ENCODE measurements at places on chromosomes 3 and 15.

GRCh38 chr3:61631108-61631769 is 69.9 kb downstream of the PTPRG start:
- DNase-seq = no peak

DNA sequence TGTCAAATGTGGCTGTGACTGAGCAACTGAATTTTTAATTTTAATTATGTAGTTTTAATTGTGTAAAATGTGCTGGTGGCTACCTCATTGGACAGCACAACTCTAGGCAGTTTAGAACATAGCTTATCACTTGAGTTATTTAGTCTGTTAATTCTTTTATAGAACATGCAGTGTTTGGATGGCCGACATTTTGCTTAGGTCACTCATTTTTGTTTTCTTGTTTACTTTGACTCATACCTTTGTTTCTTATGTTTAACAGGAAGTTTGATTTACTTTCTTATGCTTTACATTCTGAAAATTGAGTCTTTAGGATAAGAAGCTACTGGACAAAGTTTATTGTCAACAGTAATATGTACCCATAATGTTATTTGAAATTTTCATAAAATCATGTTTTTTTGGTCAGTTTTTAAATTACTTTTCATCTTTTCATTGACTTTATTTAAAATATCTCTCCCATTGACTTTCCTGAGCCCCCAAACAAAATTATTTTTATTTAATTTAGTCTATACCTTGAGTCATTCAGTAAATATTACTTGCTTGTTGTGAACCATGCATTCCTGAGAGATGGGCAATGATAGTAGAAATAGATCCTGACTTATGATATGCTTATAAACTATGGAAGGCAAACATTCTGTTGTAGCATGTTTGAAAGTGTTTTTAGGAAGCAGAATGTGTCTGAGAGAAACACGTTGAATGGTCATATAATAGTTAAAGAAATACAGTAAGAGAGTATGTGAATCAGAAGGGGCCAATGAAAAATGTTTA is 60.6 kb downstream of the TCF12 start:
- DNase-seq = no peak

- DNase-seq = peak; percentile 32
These were observed 223.0 kb downstream of the PDZRN3 start for GRCh38 chr3:73401616-73402279.

DNA sequence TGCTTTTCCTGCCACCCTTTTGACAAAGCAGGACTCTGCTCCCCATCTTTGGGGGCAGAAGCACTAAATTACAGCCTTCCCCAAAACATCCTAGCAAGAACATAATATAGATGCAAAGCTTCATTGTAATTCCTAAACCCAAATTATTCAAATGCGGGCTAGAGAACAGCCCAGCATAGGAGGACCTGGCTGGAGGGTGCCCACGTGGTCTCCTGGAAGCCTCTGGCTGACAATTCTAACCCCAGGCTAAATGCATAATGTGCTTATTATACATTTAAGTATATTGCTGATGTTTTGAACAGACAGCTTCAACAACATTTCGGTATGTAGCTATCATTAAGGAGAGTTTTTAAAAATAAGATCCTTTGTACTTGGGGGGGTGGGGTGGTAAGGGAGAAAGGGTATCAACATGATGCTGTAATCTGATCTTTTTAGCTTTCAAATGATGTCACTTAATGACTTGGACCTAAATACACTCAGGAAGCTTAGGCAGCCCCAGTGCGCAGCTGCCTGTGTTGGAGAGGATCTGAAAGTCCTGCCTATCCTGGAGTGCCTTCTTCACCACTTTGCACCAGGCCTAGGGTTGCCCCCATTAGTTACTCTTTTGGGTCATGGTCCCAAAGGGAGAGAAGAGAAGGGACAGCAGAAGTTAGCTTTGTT is 57.2 kb upstream of the USP3 start:
- DNase-seq = no peak

DNA sequence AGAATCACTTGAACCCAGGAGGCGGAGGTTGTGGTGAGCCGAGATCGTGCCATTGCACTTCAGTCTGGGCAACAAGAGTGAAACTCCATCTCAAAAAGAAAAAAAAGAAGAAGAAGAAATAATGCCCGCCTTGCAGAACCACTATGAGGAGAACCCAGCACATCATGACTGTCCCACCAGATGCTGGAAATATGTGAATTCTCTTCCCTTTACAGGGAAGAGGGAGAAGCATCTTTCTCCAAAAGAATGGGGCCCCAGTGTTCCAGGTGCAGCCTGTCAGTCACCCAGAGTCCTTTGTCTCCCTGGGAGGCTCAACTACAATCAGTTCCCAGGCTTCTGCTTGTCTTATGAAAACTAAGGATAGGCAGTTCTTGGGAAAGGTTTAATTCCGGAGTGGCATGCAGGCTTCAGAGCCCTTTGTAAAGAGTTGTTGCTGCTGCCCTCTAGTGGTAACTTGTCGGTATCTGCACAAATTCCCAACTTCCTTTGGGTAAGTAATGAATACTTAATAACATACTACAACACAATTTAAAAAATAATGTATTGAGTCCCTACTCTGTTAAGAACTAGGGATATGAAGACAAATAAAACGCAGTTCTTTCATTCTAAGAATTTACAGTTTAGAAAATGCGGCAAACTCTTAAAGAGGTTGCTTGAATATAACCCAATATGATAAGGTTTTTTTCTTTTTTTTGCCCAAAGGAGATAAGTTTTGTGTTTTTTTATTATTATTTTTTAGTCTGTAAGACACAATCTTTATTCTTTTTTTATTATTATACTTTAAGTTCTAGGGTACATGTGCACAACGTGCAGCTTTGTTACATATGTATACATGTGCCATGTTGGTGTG is 18.6 kb upstream of the TICRR start:
- DNase-seq = peak; percentile 77

DNA sequence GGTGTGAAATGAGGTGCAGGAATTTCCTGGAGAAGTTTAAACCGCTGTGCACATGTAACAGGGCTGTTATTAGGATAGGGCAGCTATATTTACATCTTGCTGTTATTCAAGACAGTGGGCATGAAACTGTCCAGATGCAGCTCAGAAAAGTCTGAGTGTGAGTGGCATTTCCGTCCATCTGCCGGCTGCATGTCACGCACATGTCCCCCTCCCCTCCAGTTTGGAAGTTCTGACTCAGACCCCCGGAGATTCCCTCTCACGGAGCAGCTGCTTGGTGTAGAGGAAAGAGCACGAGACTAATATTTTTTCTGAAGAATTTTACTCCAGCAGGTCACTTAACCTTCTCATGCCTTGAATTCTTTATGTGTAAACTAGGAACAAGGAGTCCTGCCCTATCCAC is 69.8 kb downstream of the FEM1B start:
- DNase-seq = no peak

GRCh38 chr3:8560366-8561007 is 58.9 kb downstream of the LMCD1 start:
- DNase-seq = peak; percentile 77

DNA sequence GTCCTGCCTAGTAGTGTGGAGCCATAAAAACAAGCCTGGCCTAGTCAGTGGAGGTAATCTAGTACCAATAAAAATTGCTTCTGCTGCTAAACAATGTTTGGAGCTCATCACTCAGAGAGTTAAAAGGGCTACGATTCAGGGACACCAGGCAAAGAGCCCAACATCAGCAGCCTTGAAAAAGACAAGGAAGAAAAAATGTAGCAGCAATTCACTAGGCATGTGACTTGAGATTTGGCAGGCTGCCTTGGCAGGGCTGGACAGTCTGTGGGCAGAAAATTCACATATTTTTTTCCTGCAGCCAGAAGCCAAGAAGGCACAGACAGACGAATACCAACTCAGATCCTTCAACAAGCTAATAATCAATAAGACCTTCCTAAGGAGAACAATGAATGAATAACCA is 47.2 kb downstream of the IGSF11 start:
- DNase-seq = peak; percentile 83

- no peak for DNase-seq
These were observed 67.7 kb downstream of the MGLL start for GRCh38 chr3:127754411-127755304.

DNA sequence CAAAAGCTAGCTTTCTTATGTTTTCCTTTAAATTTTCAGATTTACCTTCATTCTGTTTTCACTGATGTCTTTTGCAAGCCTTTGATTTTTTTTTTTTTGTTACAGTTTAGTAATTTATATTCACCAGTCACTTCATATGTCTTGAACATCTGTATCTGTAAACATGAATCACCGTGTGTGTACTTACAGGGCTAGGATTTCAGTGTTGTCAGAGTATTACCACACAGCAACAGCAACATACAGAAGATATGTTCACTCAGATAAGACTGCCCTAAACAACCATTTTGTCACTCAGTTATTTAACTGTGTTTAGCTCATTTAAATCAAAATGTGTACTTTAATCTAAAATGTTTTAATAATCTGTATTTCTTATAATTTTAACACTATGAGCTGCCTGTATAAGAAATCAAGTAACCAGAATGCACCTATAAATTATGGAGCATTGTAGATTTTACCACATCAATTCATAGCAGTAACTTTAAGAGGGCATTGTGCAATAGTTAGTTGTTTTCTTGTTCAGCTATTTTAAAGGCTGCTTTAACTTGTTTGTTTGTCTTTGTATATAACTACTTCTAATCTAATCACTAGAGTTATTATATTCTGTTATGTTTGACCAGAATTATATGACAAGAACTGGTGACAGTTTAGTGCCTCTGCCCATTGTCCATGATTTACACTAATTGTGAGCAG is 50.4 kb downstream of the GHSR start:
- DNase-seq = no peak
